ENCODE measurements at places on chromosomes 11 and 22. TPM values are rescaled to one million over a fixed set of nuclear protein-coding genes. Genes with fewer than 3 reads are reported as not detected.

DNA sequence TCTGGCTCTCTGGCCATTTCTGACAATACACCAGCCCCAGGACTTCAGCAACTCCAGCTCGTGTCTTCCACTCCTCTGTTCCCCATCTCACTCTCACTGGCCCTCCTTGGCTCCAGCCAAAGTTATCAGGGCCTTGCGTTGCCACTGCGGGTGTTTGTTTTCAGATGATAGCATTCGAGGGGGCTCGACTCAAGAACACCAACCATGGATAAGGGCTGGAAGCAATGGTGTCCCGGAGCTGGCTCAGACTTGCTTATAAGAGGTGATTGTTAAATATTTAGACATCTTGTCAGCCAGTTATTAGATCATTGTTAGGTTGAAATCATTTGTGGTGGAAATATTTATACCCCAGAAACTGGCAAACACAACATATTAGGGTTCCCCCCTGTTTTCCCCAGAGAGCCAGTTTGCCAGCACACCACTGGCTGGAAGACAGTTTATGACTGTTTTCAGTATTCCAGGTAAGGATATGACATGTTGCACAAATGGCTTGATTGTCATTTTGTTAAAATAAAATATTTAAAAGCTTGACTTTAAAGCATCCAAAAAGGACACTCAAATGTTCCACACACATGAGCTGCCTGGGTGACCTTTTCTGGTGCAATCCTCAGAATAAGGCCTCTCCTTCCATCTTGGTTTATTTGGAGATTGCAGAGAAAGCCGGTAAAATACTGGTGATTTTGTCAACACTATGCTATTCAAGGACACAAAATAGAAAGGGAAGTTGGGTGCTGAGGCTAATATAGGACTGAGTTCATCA lies 98.3 kb downstream of the FBXO7 start:
- no peak for DNase-seq

DNA sequence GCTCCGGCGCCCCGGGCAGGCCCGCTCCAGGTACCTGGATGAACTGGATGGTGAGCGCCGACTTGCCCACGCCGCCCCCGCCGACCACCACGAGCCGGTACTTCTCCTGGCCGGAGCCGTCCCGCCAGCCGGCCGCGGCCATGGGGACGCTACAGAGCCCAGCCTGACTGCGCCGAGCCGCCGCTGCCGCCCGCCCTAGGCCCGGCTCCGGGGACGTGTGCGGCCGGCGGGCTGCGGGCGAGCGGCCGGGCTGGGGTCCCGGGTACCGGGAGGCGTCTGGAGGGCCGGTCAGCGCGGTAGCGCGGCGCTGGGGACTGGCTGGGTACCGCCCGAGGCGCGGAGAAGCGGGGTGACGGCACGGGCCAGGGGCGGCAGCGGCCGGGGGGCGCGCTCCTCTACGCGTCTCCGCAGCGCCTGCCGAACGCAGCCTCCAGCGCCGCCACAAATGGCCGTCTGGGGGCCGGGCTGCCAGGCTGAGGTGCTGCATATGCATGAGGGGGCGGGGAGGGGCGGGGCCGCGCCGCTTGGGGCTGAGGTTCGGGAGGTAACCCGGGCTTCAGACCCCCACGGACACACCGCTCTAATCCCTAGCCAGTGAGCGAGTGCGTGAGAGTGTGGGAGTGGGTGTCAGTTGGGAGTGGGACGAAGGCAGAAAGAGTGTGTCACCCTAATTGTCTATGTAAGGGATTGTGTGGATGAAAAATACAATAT lies at the start of gene RRAS2:
Gene RRAS2 (minus strand): TSS at position 455 of the 711 bp plus-strand sequence. CDS start 313 bp downstream, at position 142.
- peak; percentile 87 for DNase-seq

DNA sequence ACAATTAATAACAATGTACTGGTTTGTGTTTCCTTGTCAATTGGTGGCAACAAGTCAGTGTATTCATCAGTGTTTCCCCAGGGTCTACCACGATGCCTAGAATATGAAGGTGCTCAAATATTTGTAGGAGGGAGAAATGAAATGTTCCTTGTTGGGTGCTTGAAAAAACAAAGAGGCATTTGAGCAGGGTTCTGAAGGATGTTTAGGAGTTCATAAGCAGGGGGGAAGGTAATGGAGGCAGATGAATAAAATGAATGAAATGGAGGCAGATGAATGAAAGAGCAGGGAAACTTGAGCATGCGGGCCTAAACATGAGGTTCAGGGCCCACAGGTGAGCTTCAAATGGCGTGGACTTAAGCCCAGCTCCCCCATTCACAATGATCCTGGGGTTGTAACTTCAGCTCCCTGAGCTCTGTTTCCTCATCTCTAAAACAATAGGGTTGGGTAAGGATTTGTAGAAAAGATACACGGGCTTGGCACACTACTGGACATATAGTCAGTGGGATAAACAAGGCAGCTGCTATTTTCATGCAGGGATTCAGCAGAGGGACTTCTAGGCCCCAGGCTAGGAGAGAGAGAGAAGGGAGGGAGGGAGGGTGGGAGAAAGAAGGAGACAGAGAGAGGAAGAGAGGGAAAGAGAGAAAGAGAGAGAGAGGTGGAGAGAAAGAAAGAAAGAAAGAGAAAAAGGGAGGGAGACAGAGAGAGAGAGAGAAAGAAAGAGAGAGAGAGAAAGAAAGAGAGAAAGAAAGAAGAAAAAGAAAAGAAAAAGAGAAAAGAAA lies 73.7 kb downstream of the MN1 start:
- DNase-seq = no peak

GRCh38 chr11:131498631-131499160 lies 128.3 kb downstream of the NTM start:
- no peak for DNase-seq

DNA sequence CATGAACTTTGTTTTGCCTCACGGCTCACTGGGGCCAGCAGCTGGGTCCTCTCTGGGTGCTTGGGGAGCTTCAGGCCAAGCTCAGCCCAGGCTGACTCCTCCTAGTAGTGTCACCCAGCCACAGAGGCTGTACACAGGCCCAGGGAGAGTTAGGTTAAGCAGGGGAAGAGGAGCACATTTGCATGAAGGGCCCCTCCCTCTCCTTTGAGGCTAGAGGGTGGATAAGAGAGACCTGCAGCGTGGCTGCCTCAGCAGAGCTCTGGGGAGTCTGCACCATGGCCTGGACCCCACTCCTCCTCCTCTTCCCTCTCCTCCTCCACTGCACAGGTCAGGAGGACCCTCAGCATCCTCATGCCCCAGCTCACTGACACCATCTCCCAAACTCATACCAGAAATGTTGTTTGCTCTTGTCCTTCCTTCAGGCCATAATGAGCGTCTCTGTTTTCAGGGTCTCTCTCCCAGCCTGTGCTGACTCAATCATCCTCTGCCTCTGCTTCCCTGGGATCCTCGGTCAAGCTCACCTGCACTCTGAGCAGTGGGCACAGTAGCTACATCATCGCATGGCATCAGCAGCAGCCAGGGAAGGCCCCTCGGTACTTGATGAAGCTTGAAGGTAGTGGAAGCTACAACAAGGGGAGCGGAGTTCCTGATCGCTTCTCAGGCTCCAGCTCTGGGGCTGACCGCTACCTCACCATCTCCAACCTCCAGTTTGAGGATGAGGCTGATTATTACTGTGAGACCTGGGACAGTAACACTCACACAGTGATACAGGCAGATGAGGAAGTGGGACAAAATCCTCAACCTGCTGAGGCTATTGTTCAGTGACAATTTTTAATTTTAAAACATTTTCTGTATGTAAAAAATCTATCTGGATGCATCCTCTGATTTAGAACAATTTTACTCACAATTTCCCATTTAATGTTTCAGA lies 82.4 kb upstream of the VPREB1 start:
- no peak for DNase-seq

- no peak for DNase-seq
Observed at GRCh38 chr22:23193196-23193827, 13.0 kb downstream of the BCR start.

- DNase-seq = no peak
Observed at GRCh38 chr22:35418088-35418487, 18.1 kb downstream of the MCM5 start.

DNA sequence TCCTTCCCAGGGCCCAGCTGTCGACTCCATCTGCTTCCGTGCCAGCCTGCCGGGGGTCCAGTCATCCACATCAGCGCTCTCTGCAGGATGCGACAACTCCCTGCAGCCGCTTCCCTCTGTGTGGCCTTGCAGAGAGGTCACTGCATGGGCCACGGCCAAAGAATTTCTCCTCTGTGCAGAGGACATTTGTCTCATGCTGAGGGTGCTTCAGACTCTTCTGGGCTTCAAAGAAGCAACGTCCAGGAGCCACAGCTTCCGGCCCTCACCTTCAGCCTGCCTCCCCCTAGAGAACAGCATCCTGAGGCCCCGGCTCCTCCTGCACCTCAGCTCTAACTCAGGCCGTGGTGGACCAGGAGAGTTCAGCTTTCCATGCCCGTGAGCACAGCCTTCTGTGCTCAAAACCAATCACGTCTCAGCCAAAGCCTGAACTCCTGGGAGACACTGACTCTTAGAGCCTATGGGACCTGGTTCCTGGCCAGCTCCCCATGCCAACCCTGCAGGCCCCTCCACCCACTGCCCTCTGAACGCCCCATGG lies 258.9 kb downstream of the BRD1 start:
- no peak for DNase-seq

GRCh38 chr22:27128461-27129085 lies 471.2 kb downstream of the MIAT start:
- no peak for DNase-seq

GRCh38 chr22:25404556-25404927 lies 159.9 kb upstream of the GRK3 start:
- DNase-seq = no peak

GRCh38 chr11:46235777-46236688 lies 41.4 kb upstream of the CREB3L1 start:
- DNase-seq = no peak

GRCh38 chr22:42866100-42866499 lies 9.0 kb upstream of the ARFGAP3 start:
- DNase-seq = no peak

DNA sequence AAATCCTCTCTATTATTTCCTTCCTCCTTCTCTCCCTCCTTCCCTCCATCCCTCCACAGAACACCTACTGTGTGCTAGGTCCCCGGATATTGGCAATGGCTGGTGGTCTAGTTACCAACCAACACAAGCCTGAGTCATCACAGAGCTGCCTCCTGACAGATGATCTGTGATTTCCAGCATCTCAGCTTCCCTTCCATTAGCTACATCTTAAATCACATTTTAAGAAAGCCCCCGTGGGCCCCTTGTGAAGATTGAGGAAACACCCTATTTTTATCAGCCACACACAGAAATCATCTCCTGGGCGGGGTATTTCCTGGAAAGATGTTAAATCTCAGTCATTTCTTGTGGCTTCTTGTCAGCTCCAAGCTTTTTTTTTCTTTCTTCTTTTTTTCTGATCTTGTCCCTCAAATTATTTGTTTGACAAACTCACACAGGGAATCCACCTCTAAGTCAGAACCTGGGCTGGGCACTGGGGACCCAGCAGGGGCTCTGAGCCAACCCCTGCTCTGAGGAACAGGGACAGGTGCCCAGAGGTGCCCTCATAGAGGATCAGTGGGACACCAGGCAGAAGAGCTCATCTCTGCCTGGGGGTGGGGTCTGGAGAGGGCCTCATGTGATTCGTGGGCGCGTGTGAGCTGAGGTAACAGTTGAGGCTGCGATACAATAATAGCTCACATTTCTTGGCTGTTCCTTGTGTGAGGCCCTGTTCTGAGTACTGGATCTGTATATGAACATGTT lies 42.4 kb downstream of the CACNA1I start:
- DNase-seq = no peak

DNA sequence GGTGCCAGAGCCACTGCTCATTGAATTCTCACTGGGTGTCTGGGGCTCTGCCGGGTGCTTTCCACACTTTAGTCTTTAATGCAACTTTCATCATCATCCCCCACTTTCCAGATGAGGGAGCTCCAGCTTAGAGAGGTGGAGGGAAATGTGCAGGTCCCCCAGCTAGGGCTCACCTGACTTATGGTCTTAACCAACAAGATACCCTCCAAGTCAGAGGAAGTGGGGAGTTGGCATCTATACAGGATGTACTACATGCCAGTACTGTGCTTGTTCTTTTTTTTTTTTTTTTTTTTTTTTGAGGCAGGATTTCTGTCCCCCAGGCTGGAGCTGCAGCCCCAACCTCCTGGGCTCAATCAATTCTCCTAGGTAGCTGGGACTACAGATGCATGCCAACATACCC lies 26.3 kb downstream of the C22orf42 start:
- DNase-seq = no peak

GRCh38 chr11:76629853-76630599 lies 40.5 kb downstream of the LRRC32 start:
- DNase-seq = peak; percentile 93

Gene AQP11
- 0.38 TPM for total RNA-seq

Gene CASP1
- total RNA-seq = 22.7 TPM

Gene KRTAP5-7
- total RNA-seq = not detected

Gene MAPK1
- 62.5 TPM for total RNA-seq

Gene ACCSL
- total RNA-seq = not detected

Gene MMP27
- total RNA-seq = not detected

Gene PSMD13
- 142 TPM for total RNA-seq

Gene APOA5
- not detected for total RNA-seq

All from dermis microvascular lymphatic vessel endothelial cell (primary cell).